Airway epithelial cell (primary cell): ENCODE measurements at places on chromosomes 4 and X. TPM values are rescaled to one million over a fixed set of nuclear protein-coding genes. Genes with fewer than 3 reads are reported as not detected.

The GPM6B gene
- total RNA-seq, result 2.8 and 5.7 TPM in 2 replicates

The PLP1 gene
- total RNA-seq, result not detected in 2 replicates

The TMEM271 gene
- not detected in 2 replicates for total RNA-seq

The GSTCD gene
- total RNA-seq, result 11.1 and 17.9 TPM in 2 replicates

The NOX1 gene
- not detected in 2 replicates for total RNA-seq

The CSAG1 gene
- not detected in 2 replicates for total RNA-seq

The ARHGAP4 gene
- total RNA-seq, result 1.2 and 7.0 TPM in 2 replicates

The CACNA1F gene
- total RNA-seq, result under 0.01 TPM in 1 of 2 replicates, not detected in the other

The AKAP4 gene
- total RNA-seq, result not detected in 2 replicates

The PF4V1 gene
- total RNA-seq, result not detected in 2 replicates

The MAGEA11 gene
- total RNA-seq, result not detected in 2 replicates

The CSAG3 gene
- not detected in 2 replicates for total RNA-seq

The ZFP92 gene
- 0.05 and 0.21 TPM in 2 replicates for total RNA-seq

The SPANXC gene
- not detected in 2 replicates for total RNA-seq

The CTAG2 gene
- total RNA-seq, result not detected in 2 replicates

The F8A3 gene
- total RNA-seq, result 0.33 and 5.3 TPM in 2 replicates

The EIF4E gene
- total RNA-seq, result 144 and 161 TPM in 2 replicates

The SMARCA5 gene
- total RNA-seq, result 28.0 and 33.4 TPM in 2 replicates

The GUCY1B1 gene
- total RNA-seq, result 3.9 TPM in 2 replicates

The TEX11 gene
- total RNA-seq, result not detected in 2 replicates

The PROM1 gene
- under 0.01 TPM in 1 of 2 replicates, not detected in the other for total RNA-seq

The ZDHHC15 gene
- not detected in 2 replicates for total RNA-seq

The ZNF157 gene
- 0.14 TPM in 2 replicates for total RNA-seq

The CYTL1 gene
- total RNA-seq, result not detected in 2 replicates

The LINC00632 gene
- total RNA-seq, result under 0.01 and 1.2 TPM in 2 replicates

The APELA gene
- total RNA-seq, result not detected in 2 replicates

The IL1RAPL2 gene
- not detected in 2 replicates for total RNA-seq

The ETDB gene
- not detected in 2 replicates for total RNA-seq

The EMCN gene
- total RNA-seq, result not detected in 2 replicates

The BCOR gene
- total RNA-seq, result 9.8 and 19.6 TPM in 2 replicates

The TLR3 gene
- total RNA-seq, result 2.4 and 3.3 TPM in 2 replicates

The GPR173 gene
- total RNA-seq, result 0.28 TPM in 2 replicates

The HSFX3 gene
- total RNA-seq, result not detected in 2 replicates

The CXCL11 gene
- total RNA-seq, result 0.07 TPM in 1 of 2 replicates, not detected in the other

The MAB21L2 gene
- not detected in 2 replicates for total RNA-seq

The SGMS2 gene
- total RNA-seq, result 86.9 and 101 TPM in 2 replicates

The SPP1 gene
- total RNA-seq, result not detected in 2 replicates

The TRPC5OS gene
- total RNA-seq, result not detected in 2 replicates

The C4orf50 gene
- not detected in 2 replicates for total RNA-seq

The MAGEA2B gene
- not detected in 2 replicates for total RNA-seq

The KCNE5 gene
- 0.07 and 0.09 TPM in 2 replicates for total RNA-seq

The RBM47 gene
- 32.1 and 44.1 TPM in 2 replicates for total RNA-seq

The CXCL5 gene
- 4.0 and 4.6 TPM in 2 replicates for total RNA-seq
